ENCODE measurements at places on chromosomes 13 and 19. TPM values are rescaled to one million over a fixed set of nuclear protein-coding genes. Genes with fewer than 3 reads are reported as not detected.

DNA sequence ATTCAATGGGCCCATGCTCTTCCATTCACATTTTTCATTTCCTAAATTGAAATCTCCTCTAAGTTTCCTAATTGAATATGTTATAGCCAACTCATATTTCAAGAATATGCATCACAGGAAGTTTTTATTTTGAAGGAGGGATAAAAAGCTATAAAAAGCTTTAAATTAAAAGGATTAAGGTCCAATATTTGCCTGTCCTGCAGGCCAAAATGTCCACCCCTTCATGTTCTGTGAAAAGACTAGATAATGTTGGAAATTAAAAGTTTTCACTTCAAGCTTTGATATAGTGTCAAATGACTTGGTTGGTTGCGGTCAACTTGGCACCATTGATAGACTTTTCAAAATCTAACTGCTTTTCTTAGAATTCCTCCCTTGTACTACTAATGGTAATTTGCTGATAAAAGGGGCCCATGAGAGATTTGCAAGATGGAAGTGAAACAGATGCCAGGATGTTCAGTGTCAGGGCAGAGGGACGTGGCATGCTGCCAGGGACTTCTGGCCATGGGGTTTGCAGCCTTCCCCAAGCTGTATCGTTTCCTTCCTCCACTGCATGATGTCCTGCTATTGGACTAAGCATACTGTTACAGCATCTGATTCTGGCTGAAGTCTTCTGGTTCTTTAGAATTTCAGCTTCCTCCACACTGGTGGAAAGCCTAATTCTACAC is 547.3 kb upstream of the MIR17HG start:
- DNase-seq, result no peak

DNA sequence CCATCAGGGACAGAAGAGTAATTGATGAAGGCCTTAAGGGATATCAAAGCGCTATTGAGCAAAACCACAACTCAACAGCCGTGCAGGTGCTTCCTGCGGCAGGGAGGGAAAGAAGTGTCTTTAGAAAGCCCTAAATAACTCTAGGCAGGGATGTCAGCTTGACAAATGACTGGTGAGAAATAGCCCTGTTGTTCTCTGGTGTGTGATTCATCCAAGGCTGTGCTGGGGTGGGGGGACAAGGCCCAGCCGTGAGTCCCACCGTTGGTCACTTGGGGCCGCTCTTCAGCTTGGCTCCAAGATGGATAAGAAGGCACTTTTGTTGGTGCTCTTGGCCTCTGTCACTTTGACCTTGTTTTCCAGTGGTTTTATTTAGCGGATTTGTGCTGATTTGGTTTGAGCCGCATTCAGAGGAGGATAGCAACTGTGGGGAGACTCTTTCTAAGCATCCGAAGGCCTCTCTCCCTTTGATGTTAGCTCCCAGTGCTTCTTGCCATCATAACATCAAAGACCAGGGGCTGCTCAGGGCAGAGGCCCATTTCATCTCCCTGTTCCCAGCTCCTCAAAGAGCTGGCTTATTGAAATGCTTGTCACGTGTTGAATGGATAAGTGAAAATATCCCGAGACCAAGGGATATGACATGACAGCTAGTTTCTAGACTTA is 130.3 kb upstream of the SERP2 start:
- DNase-seq, result no peak

Gene CGB8
- not detected for total RNA-seq

DNA sequence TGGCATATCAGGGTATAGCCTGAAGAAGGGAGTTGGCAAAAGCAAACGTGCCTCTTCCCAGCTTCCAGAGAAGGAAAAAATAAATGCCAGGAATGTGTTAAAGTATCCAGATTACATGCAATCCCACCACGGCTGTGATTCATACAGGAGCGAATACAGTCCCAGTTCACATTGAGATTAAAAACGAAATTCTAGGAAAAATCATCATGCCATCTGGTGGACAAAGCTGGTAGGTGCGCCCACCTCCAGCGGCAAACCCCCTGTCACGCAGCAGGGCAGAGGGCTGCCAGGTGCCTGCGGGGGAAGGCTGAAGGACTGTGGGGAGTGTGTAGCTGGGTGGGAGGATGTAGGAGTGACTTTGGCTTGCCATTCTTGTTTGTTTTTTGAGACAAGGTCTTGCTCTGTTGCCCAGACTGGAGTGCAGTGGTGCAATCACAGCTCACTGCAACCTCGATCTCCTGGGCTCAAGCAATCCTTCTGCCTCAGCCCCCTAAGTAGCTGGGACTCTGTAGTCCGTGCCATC is 6.4 kb upstream of the DMWD start:
- DNase-seq, result no peak

GRCh38 chr19:49387936-49388372 is at the start of gene KASH5:
Gene KASH5 (plus strand): TSS chr19:49388249. CDS start chr19:49390884, 2,635 bp downstream.
- DNase-seq, result peak; percentile 90

Gene SGCG
- 81.7 TPM for total RNA-seq

GRCh38 chr19:2798733-2799132 is 13.4 kb downstream of the THOP1 start:
- DNase-seq, result peak; percentile 87

DNA sequence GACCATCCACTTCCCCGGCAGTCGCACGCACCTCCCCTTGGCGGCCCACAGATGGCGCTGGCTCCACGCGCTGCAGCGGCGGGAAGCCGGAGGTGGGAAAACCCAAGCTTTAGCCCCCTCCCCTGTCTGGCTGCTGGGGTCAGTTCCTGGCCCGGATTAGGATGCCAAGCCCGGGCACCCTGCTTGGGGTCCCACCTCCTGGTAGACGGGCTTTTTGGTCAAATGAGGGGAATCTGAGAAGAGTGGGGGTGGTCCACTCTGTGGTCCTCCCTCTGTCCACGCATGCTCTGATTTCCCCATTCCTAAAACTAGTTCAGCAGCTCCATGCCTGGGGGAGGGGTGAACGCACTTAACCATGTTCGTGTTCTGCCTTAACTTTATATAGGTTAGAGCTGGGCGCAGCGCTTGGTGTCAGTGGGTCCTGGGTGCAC is 8.1 kb upstream of the ADGRE2 start:
- DNase-seq, result no peak

DNA sequence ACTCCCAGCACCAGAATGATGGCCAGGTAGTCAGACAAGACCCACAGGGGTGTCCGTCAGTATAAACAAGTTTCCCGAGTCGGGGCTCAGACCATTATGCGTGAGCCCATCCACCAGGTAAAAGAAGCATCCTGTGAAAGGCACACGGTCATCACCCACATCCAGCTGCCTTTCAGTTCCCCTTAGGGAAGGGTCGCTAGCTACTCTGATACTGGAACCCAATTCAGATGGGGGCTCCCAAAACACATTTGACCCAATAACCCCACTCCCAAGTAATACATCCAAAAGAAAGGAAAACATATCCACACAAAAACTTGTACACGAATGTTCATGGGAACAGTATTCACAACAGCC is 66.8 kb downstream of the STK24 start:
- no peak for DNase-seq

Gene LRRC8E
- 0.30 TPM for total RNA-seq

Gene ZNF560
- total RNA-seq, result 0.16 TPM

DNA sequence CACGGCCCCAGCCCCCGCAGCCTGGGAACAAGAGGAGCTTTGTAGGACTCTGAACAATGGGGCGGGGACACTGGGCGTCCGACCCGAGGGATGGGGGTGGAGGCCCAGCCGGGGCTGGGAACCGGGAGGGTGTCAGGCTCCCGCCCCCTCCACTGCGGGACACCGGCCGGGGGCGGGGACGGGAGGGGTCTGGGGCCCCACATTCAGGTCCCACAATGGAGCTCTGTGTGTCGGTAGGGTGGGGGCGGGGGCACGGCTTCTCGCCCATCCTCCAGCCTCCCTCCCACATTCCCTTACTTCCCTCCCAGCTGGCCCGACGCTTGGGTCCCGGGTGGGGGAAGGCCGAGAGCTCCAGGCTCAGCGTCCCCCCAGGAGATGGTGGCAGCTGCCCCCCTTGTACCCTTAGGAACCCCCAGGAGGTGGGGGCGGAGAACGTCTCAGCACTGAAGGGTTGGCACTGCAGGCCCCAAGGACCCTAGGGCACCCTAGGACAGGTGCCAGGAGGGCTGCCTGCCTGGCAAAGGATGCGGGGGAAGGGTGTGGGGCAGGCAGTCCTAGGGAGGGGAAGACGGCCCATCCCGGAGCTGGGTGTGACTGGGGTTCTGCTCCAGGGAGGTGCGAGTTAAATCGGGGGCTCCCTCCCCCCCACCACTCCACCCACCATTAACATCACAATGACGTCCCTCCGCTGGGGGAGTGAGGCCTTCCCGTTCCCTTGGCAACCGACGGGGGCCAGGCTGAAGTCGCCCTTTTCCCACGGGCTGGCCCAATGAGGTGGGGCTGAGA is 5.3 kb downstream of the TTYH1 start:
- DNase-seq, result no peak

Gene DHDH
- total RNA-seq, result not detected

- no peak for DNase-seq
Observed at GRCh38 chr13:113771709-113772331, 12.8 kb downstream of the TMEM255B start.

DNA sequence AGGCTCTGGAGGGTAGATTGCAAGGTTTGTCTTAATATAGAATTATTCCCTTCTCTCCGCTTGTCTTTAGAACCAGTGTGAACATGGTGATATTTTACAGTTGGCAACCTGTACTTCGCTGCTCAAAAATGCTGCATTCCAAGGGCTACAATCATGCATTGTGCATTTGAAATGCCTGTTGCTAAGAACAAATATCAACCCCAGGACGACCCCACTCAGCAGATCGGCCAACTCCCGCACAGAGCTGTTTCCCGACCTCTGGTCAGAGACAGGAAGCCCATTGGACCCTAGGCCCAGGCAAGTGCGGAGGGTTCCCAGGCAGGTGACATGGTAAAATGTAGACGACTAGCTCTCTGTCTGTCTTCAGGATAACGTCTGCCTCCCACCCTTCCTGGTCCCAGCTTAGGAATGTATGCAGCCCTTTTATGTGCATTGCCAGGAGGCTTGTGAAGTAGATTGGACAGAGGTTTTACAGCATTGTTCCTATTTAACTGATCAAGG is 263.5 kb downstream of the FOXO1 start:
- DNase-seq, result no peak

Gene SNRPA
- 32.9 TPM for total RNA-seq

Measured in cardiac septum (tissue), 1 donor.